Activated CD4-positive, alpha-beta T cell treated with anti-CD3 and anti-CD28 coated beads for 36 hours (primary cell): ENCODE measurements at places on chromosomes 16 and 17. TPM values are rescaled to one million over a fixed set of nuclear protein-coding genes. Genes with fewer than 3 reads are reported as not detected.

DNA sequence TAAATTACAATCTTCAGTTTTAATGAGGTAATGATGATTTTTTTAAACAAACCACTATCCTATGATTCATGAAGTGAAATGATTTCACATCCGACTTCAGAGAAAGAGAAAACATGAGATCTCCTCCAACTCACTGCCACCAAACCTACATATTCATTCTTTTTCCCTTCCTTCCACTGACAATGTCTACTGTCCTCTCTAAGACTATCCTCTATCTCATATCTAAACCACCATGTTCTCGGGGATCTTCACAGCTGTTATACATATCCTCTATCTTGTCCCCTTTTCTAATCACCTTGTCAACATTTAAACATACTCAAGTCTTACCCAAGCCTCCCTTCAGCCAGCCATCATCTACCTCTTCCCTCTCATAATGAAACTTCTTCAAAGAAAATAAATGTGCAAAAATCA lies 53.5 kb downstream of the SMURF2 start:
- peak overlapping the region; percentile 32 for H3K4me3 ChIP-seq
- no peak for DNase-seq
- no peaks in the 10 kb centered on the region for H3K27me3 ChIP-seq
- peaks cover 43% of the 10 kb centered on the region for H3K4me1 ChIP-seq
- peak overlapping the region; percentile 95 for H3K27ac ChIP-seq

DNA sequence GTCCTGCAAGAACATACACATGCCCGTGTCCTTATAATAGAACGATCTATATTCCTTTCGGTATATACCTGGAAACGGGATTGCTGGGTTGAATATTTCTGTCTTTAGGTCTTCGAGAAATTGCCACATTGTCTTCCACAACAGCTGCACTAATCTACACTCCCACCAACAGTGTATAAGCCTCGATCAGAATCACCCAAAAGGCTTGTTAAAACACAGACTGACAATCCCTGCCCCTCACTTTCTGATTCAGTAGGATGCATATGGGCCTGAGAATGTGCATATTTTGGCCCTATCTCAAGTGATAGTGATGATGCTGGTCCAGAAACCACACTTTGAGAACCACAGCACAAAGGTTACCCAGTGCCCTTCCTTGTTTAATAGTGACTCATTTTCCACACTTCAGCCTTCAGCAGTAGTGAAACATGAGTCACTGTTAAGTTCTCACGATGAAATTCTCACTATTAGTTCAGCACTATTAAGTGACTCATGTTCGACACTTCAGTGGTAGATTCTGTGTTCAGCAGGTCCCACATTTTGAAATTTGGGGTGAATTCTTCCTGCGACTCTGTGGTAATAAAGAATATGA lies 215.6 kb downstream of the GRIN2A start:
- H3K27me3 ChIP-seq, result peaks cover 10% of the 10 kb centered on the region
- H3K4me1 ChIP-seq, result peaks cover 3% of the 10 kb centered on the region
- H3K27ac ChIP-seq, result no peak overlapping the region
- no peaks in the 10 kb centered on the region for H3K36me3 ChIP-seq

DNA sequence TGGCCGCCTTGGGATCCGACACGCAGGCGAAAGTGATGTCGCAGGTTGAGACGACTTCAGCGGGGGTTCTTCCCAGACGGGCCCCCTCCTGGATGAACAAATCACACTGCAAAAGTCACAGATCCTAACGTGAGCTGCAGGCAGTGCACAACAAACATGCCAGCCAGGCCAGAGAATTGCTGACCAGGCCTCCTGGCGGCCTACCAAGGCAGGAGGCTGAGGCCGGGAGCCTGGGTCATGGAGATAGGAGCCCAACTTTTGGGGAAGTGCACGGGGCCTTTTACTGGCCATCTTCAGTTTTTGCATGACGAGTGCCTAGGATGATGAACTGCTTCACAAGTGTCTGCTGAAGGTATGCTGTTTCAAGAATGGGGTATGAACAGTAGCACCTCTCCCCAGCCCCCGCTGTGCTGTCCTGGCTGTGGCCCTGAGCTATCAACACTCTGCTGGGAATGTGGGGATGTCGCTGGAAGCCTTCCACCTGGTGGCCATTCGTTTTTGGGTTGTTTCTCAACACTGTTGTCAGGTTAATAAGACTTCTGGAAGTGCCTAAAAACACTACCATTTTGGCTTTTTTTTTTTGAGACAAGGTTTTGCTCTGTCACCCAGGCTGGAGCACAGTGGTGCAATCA lies 12.2 kb upstream of the ROGDI start:
- no peak overlapping the region for H3K27ac ChIP-seq
- no peaks in the 10 kb centered on the region for H3K27me3 ChIP-seq
- no peaks in the 10 kb centered on the region for H3K4me1 ChIP-seq
- DNase-seq, result no peak

DNA sequence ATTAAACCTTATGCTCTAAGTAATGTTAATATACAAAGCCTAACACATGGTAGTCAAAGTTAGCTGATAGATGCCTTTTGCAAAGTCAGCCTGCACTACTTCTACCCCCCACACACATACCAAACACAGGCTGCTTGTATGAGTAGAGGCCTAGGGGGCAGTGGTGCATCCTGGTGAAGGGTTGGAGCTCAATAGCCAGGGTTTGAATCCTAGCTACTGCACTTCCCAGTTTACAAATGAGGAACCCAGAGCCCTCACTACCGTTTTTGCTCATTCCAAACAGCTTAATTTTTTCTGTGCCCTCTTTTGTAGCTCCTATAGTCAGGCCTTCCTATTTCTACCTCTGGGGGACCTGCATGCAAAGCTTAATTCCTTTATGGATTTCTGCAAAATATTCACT lies 18.9 kb upstream of the HYDIN start:
- H3K4me3 ChIP-seq, result no peak overlapping the region
- no peak for DNase-seq
- H3K36me3 ChIP-seq, result no peaks in the 10 kb centered on the region
- H3K4me1 ChIP-seq, result no peaks in the 10 kb centered on the region
- no peaks in the 10 kb centered on the region for H3K27me3 ChIP-seq

DNA sequence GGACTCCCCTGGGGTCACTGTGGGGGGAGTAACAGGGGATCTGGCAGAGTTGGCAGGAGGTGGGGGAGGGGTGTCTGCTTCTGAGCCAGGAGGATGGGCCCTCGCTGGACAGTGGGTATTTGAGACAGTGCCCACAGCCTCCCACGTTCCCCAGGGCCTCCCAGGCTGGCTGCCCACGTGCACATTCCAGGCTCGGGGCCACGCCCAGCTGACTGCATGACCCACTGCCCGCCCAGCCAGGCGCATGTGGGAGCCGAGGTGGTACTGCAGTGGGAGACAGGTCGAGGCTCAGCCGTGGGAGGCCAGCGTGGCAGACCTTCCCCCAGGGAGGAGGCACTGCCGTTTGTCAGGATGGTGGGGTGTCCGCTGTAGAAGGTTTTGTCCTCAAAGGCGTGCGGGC lies 38.8 kb downstream of the BAHCC1 start:
- H3K36me3 ChIP-seq, result no peaks in the 10 kb centered on the region
- no peak overlapping the region for H3K27ac ChIP-seq
- no peak overlapping the region for H3K4me3 ChIP-seq

DNA sequence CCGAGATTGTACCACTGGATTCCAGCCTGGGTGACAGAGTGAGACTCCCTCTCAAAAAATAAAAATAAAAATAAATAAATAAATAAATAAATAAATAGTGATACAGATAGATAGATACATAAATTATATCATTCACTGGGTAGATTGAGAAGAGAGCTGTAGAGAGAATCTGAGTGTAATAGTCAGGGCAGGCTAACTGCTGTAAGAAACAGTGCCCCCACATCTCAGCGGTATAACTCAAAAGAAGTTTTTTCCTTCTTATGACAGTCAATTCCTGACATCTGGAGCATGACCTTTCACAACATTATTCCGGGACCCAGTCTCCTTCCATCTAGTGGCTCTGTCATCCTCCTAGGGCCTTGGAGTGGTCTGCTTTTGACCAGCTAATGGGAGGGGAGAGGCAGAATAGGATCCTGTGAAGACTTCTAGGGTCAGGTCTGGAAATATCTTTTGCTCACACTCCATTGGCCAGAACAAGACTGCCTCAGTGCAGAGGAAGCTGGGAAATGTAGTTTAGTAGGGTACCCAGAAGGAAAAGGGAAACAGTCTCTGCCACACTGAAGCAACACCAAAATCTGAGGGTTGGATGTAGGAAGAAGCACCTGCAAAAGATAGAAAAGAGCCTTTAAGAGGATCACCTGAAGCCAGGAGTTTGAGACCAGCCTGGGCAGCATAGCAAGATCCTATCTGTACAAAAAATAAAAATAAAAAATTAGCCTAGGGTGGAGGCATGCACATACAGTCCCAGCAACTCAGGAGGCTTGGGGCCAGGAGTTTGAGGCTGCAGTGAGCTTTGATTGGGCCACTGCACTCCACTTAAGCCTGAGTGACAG lies 3.0 kb upstream of the QPRT start:
- no peak for DNase-seq
- no peak overlapping the region for H3K27ac ChIP-seq
- H3K4me1 ChIP-seq, result peaks cover 21% of the 10 kb centered on the region
- peaks cover 5% of the 10 kb centered on the region for H3K36me3 ChIP-seq

- no peak overlapping the region for H3K4me3 ChIP-seq
- H3K27ac ChIP-seq, result no peak overlapping the region
- H3K36me3 ChIP-seq, result no peaks in the 10 kb centered on the region
- H3K4me1 ChIP-seq, result peaks cover 3% of the 10 kb centered on the region
These were observed 7.6 kb upstream of the MAP2K6 start for GRCh38 chr17:69406941-69407340.

DNA sequence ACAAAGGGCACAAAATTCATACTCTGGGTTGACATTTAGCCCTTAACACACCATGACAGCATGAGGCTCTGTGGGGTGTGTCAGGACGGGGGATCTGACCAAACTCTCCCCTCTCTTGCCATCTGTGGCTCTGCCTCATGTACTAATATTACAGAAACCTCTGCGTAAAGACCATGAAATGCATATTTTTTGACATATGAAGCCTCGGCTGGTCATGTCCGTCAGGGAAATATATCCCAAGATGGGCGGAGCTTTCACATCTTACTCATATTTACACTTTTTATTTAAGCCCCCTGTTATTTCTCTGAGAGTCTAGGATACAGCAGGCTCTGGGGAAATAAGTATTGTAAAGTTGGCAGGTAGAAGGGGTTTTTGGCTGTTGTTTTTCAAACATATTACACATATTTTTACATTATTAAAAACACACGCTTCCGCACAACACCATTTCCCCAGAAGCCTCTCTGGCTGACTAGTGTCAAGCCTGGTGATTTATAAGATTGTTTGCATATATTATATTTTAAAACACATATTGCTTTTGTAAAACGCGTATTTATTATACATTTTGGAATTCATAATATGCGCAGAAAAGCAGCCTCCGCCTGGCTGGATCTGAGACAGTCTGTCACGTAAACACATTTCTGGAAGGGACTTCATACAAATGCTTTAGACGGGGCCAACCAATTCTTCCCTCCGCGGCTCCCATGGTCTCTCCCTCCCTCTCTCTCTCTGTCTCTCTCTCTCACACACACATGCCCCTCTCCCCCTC lies 237.7 kb upstream of the ZFHX3 start:
- H3K27me3 ChIP-seq, result no peaks in the 10 kb centered on the region
- no peak for DNase-seq
- H3K4me1 ChIP-seq, result no peaks in the 10 kb centered on the region
- no peak overlapping the region for H3K27ac ChIP-seq
- H3K4me3 ChIP-seq, result no peak overlapping the region

DNA sequence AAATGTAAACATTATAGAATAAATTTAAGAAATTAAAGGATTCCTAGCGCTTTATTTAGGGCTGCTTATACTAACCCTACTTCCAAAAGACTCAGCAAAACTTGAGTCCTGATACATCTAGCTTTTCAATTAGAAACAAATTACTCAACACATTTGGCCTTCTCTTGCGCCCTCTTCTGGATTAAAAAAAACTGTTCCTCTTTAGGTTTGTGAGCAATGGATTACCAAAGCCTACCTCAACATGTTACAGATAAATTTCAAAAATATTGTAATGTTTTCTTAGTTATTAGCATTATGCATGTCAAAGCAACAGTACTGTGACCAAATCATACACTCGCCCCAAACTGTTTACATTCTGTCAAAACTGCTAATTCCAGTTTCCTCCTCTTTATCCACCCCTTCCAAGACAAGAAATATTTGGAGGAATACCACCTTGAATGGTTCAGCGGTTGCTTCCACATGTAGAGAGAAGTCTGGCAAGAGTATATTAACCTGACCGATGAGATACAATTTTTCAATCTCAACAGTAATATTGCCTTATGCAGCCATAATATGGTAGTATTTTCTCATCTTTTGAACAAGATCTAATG lies 2.7 kb downstream of the NUFIP2 start:
- no peak for DNase-seq
- peaks cover 53% of the 10 kb centered on the region for H3K4me1 ChIP-seq
- peak overlapping the region; percentile 88 for H3K4me3 ChIP-seq
- H3K27ac ChIP-seq, result peak overlapping the region; percentile 95

GRCh38 chr17:57010487-57010886 lies 32.6 kb downstream of the SCPEP1 start:
- peaks cover 5% of the 10 kb centered on the region for H3K4me1 ChIP-seq
- DNase-seq, result no peak
- no peaks in the 10 kb centered on the region for H3K36me3 ChIP-seq
- H3K4me3 ChIP-seq, result no peak overlapping the region
- H3K27me3 ChIP-seq, result no peaks in the 10 kb centered on the region

DNA sequence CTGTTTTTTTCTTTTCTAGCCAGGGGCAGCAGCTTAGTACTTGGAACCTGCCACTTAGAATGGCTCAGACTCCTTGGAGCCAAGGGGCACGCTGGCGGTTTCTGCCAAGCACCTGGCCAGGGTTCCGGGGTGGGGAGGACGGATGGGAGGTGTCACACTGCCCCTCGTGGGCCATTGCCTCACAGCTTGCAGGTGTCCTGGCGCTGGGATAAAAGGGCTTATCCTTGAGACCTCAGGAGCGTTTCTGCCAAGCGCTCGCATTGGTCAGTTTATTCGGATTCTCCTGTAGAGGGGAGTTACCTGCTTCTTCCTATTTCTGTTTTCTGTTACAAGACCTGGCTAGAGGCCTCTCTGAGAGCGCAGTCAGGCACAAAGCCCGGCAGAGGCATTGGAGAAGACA lies 234.6 kb downstream of the MSI2 start:
- H3K27me3 ChIP-seq, result no peaks in the 10 kb centered on the region
- no peak for DNase-seq
- peaks cover 22% of the 10 kb centered on the region for H3K4me1 ChIP-seq
- no peak overlapping the region for H3K4me3 ChIP-seq
- H3K36me3 ChIP-seq, result peaks cover 2% of the 10 kb centered on the region
- H3K27ac ChIP-seq, result no peak overlapping the region

DNA sequence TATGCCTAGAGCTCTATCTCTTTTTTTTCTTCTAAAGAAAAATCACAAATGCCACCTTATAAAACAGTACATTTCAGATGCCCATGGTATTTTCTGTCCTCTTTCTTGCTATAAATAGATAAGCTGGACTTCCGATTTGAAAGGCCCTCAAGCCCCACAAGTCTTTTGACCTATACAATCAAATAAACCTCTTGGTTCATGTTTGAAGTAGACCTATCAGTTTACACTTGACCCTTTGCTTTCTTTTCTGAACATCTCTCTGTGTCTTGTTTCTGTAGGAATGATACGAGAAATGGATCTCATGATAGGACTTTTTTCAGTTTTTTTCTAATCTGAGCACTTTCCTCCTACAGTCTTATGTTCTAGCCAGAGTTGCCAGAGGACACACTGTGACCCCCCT lies 327.2 kb downstream of the SOX9 start:
- H3K27ac ChIP-seq, result no peak overlapping the region
- no peaks in the 10 kb centered on the region for H3K36me3 ChIP-seq
- H3K4me3 ChIP-seq, result no peak overlapping the region
- no peak for DNase-seq
- H3K27me3 ChIP-seq, result peaks cover 1% of the 10 kb centered on the region

BAIAP3 gene
- 1.0 TPM for total RNA-seq

SNX20 gene
- total RNA-seq, result 43.3 TPM

TENT4B gene
- total RNA-seq, result 22.4 TPM

CTRL gene
- total RNA-seq, result 3.5 TPM

TIGD7 gene
- total RNA-seq, result 2.9 TPM
